ENCODE measurements at places on chromosomes 5 and 9.

DNA sequence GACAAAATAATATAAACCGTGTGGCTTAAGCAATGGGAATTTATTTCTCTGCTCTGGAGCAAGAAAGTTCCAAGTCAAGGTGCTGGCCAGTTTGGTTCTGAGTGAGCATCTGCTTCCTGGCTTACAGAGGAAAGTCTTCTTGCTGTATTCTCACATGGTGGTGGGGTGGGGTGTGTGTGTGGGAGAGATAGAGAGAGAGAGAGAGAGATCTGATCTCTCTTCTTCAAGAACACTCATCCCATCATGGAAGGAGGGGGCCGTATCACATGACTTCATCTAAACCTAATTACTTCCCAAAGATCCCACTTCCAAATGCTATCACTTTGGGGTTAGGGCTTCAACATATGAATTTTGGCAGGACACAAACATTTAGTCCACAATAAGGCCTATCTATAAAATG is 91.2 kb downstream of the PRR16 start:
- no peak for DNase-seq

DNA sequence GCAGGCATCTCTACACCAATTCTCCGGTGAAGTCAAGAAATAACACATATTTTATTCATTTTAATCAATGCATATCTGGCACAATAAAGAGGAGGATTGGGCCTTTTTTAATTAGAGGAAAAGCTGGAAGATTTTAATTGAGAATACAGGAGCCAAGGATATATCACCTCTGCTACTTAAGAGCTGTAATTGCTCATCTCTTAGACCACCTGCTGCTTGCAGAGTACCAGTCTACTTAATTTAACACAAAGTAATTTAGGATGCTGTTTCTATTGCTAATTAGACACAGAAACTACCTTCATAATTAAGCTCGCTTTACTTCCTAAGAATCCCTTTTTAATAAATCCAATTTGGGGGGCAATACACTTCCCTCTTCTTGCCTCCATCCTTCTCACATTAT is 326.9 kb downstream of the TENT4A start:
- DNase-seq: no peak

DNA sequence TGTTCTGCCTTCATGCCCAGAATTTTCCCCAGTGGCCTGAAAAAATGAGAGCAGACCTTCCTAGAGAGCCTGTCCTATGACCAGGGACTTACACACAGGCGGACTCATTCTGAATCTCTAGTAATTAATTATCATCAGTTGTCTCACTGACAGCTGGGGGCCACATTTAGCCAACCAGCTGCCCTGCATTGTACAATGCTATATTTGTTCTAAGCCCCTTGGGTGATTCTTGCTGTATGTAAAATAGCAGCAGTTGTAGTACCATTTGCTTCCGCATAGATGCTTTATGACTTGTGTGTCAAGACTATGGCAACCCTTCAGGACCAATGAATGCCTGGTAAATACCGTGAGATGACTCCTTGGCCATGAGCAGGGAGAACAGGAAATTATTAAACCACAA is 415.4 kb upstream of the SEMA6A start:
- DNase-seq: no peak

- no peak for DNase-seq
Measured at GRCh38 chr5:56489272-56489671, 256.1 kb upstream of the ANKRD55 start.

GRCh38 chr5:174567506-174568141 is 156.8 kb upstream of the MSX2 start:
- no peak for DNase-seq

GRCh38 chr9:406886-407654 is 192.4 kb downstream of the DOCK8 start:
- no peak for DNase-seq

- DNase-seq: no peak
Measured at GRCh38 chr9:71716138-71716909, 52.0 kb downstream of the CEMIP2 start.

GRCh38 chr9:123927625-123928532 is 2.0 kb downstream of the DENND1A start:
- DNase-seq: no peak

DNA sequence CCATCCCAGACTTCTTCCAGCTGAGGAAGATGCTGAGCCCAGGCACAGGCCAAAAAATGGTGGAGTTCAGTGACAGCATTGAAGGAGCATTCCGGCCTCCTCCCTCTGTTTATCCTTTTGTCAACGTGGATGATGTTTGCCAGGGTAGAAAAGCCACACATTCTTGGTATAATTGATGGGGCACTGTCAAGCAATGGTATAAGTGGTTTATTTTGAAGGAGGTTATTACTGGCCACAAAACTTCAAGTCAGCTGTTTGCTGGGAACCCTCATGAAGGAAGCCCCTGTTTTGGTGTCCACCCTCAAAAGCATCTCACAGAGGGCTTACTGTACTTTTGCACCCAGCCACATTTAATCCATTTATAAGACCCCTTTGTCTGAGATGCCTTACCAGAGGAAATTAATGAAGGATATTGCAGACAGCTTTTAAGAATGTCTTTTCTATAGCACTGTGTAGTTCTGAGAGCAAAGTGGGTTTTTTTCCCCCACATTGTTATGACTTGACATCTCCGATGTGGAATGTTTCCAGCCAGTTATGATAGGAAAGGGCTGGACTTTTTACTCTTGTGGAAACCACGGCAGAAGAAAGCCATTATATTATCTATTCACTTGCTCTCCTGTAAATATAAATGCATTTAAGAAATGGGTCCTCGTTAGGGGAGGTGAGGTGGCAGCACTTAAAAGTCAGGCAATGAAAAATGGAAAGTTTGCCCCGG is 95.5 kb upstream of the SPATA31D4 start:
- no peak for DNase-seq

DNA sequence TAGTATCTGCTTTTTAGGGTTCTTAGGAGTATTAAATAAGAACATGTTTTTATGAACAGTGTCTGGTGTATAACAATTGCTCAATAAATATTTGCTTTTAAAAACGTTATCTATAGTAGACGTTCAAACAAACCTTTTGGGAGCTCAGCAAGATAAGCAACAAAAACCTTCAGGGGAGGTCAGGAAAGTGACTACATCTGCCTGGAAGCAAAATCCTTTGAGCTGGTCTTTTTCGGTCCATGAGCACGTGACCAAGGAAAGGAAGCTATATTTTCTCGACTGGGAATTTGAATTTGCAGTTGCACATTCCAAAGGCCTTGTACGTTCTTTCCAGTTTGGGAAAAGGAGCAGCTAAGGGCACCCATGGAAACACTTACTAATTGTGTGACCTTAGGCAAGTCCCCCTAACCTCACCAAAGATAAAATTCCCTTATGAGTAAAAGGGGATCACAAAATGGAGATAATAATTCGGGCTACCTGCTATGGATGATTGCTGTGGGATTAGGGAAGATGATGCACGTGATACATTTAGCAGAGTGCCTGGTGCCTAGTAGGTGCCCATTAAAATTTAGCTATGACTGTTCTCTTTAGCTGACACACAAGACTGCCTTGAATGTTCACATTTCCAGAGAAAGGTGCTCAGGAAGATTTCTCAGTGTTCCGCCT is 45.4 kb downstream of the PTTG1 start:
- no peak for DNase-seq

- DNase-seq: no peak
Measured at GRCh38 chr5:113381791-113382190, 53.0 kb downstream of the TSSK1B start.

- DNase-seq: no peak
Measured at GRCh38 chr9:96222132-96222531, 79.8 kb downstream of the HSD17B3 start.

- no peak for DNase-seq
Measured at GRCh38 chr9:92564504-92564903, 28.7 kb upstream of the ECM2 start.

DNA sequence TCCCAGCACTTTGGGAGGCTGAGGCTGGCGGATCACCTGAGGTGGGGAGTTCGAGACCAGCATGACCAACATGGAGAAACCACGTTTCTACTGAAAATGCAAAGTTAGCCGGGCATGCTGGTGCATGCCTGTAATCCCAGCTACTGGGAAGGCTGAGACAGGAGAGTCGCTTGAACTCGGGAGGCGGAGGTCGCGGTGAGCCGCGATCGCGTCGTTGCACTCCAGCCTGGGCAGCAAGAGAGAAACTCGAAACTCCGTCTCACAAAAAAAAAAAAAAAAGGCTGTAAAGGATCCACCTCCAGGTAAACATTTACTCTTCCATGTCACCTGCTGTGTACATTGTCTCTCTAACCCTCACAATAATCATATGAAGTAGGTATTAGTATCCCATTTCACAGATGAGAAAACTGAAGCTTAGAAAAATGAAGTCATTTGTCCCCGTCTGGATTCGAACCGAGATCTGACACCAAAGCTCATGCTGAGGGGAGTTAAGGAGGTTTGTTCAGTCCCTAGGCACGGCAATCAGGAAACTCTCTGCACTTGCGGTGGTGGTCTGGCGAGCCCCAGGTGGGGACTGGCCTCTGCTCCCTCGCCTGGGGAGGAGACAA is 494 bp upstream of the DOCK2 start:
- DNase-seq: no peak

GRCh38 chr9:36029202-36029601 is 7.5 kb upstream of the RECK start:
- DNase-seq: no peak

GRCh38 chr5:153551537-153552079 is 61.1 kb downstream of the GRIA1 start:
- no peak for DNase-seq

- no peak for DNase-seq
Measured at GRCh38 chr5:4411664-4412063, 728.5 kb upstream of the ADAMTS16 start.

DNA sequence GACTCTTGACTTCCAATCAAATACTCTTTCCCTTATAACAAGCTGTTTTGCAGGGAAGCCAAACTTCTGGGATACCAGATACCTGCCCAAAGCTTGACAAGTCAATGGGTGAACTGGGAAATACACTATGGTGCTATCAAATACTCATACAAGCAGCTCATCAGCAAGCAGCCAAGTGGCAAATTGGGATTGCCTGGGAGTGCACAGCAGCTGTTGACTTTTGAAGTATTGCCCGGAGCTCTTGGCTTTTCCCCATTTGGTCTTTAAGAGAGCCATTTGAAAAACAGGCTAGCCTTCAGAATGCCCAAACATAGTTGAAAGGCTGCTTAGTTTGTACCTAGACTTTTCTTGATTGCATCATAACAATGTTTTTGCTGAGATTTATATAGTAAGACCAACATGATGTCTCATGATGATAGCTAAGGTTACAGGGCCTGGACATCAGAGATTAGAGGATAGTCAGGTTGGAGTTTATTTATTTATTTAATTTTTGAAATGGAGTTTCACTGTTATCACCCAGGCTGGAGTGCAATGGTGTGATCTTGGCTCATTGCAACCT is 210.1 kb upstream of the ZNF608 start:
- no peak for DNase-seq

DNA sequence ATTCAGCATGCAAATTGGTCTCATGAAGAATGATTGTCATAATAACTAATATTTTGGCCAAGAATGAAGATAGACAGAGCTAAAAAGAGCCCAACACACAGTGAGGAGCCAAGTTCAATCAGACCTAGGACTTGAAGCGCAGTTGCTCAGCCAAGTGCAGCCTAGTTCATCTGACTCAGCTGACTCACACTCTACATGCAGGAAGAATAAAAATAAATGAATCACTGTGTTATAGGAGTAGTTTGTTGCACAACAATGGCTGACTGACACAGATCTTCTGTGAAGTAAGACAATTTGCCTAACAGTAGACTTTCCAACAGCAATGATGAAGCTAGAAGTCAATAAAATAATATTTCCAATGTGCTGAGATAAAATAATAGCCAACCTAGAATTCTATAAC is 261.5 kb downstream of the CEMIP2 start:
- DNase-seq: no peak

- DNase-seq: no peak
Measured at GRCh38 chr5:180179442-180180420, 29.3 kb downstream of the RASGEF1C start.

DNA sequence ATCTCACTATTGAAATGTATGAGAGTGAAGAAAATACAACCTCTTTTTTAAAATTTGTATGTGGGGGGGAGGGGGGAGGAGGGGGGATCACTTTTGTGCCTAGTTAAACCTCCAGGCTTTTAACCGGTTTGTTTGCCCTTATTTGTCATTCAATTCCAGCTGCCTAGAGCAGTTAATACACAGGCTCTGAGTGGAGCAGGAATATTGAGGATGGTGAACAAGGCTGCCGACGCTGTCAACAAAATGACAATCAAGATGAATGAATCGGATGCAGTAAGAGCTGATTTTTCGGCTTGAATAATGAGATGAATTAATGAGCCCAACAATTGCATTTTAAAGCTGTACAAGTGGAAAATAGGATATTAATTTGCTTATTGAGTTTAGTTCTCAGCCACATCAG is 28.7 kb upstream of the SNX24 start:
- no peak for DNase-seq

GRCh38 chr9:117516676-117517632 is 102.1 kb upstream of the ASTN2 start:
- DNase-seq: no peak

DNA sequence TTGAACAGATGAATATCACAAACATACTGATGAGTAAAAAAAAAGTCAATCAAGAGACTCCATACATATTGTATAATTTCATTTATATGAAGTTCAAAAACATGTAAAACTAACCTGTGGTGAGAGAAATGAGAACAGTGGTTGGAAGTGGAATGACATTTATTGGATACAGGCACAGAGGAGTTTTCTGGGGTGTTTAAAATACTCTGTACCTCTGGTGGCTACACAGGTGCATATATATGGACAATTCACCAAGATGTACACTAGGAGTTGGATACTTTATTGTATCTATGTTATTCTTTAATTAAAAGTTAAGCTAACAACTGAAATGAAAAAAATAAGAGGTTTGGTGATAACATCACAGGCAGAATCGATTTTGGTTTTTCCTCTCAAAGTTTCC is 14.1 kb downstream of the FOXD1 start:
- no peak for DNase-seq

GRCh38 chr9:7146582-7146981 is 388.8 kb downstream of the KDM4C start:
- DNase-seq: no peak

DNA sequence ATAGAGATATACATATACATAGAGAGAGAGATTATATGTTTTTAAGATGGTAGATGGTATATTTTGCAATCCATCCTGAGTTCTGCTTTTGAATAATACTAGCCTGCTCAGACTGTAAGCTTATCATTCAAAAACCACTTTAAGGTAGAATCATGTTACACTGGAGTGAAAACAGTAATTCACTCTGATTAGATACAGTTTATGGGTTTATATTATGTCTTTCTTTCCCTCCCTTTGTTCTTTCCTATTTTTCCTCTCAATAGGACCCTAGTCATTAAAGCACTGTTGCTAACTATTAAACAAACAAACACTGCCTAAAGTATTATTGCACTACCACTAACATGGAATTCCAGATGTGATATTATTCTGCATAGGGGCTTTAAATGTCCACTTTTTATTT is 202.0 kb downstream of the ADAMTSL1 start:
- DNase-seq: no peak

- no peak for DNase-seq
Measured at GRCh38 chr5:109743041-109743531, 53.4 kb downstream of the MAN2A1 start.

GRCh38 chr9:113803811-113804589 is 72.1 kb upstream of the ZNF618 start:
- DNase-seq: no peak

- no peak for DNase-seq
Measured at GRCh38 chr9:132260846-132261245, 93.9 kb downstream of the SETX start.

- peak; percentile 4 for DNase-seq
Measured at GRCh38 chr5:59038798-59039295, 456.0 kb downstream of the RAB3C start.

- DNase-seq: no peak
Measured at GRCh38 chr5:165781738-165782137, 2276.3 kb downstream of the MAT2B start.

- no peak for DNase-seq
Measured at GRCh38 chr5:126809916-126810315, 33.0 kb downstream of the LMNB1 start.

Measured in posterior cingulate gyrus (tissue), 11 donors.